CD4-positive, alpha-beta T cell treated with Interleukin-2 at 100 ng/mL for 4 hours (primary cell): ENCODE measurements at places on chromosomes 2 and 18.

DNA sequence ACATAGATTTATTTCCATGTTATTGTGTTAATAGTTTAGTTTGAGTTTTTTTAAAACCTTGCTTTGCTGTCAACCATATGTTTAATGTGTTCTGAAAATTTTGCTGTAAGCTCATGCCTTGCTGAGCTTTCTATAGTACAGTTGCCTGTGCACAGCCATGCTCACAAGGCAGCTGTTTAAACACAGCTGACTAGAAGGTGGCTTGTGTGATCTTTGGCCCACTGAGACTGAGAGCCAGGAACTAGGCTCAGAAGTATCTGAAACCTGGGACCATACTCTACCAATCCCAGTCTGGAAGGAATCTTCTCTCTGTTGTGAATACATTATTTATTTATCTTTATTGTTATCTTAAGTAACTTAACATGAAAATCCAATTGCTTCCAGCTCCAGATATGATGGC lies 350.5 kb downstream of the KIAA1328 start:
- no peak for DNase-seq

DNA sequence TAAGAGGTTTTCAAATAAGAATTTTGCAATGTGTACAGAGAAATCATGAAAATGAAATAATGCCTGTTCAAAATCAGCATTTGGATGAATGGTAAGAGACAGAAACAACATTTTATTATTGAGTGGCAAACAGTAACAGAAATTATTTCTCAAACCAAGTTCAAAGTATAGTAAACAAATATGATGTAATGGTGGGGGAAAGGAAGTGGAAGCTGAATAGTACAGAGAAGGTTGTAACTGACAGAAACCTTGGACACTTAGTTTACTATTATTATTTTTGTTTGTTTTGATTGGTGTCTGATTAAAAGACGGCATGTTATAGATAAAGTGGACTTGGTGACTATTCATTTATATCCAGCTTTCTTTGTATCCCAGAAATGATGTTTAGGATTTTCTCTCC lies 1637.4 kb upstream of the ACVR2A start:
- no peak for DNase-seq

- DNase-seq: no peak
Measured at GRCh38 chr2:180970016-180970415, 10.4 kb upstream of the UBE2E3 start.

GRCh38 chr2:238117199-238118154 lies 17.3 kb downstream of the ESPNL start:
- DNase-seq: no peak

- DNase-seq: no peak
Measured at GRCh38 chr18:25335062-25335461, 16.9 kb downstream of the ZNF521 start.

DNA sequence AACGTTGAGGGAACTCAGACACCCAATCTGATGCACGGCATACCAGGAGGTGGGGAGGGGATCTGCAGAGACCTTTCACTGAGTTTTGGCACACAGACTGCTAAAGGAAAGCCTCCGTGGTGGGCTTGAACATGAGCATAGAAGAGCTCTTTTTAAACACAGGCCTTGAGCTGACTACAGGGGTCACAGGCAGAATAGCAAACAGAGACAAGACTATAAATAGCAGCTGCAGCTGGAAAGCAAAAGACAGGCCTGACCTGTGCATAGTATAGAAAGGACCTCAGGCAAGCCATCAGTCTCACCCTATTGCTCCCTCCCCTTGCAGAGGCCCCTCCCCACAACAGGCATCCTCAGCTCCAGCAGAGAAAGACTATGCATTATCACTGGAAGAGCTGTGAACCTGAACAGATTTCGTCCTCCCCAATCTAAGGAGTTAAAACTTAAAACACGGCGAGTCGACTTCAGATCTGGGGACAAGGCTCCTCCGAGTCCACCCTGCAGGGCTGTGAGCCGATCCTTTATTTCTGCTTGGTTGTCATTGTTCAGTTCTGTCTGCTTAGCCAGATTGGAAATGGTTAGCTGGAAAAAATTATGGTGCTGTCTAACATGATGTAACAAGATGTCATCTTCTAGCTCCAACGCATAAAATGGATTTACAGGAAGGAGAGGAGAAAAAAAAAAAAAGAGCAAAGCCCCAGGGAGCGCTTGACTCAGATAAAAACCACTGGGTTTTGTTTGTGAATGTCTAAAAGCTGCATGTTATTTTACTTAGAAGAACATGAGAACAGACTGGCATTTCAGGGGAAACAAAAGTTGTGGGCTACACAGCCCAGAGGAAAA lies 25.2 kb upstream of the LCLAT1 start:
- DNase-seq: peak; percentile 26

GRCh38 chr2:166068981-166069380 lies 58.8 kb downstream of the SCN1A start:
- DNase-seq: no peak

DNA sequence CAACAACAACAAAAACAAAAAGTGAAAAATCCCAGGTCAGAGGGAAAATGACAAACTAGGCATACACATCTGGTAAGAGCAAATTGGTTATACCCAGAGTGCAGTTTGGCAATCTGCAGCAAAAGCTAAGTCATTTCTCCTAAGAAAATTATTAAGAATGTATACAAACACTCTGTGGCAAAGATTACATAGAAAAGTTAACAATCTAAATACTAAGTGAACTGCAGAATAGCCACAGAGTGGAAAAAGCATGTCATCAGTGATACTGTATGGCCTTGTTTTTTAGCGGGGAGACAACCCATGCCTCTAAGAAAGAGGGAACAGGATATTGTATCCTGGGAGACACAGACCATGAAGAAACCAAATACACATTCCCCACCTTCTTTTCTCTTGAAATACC lies 136.0 kb upstream of the ITGB6 start:
- peak; percentile 43 for DNase-seq

DNA sequence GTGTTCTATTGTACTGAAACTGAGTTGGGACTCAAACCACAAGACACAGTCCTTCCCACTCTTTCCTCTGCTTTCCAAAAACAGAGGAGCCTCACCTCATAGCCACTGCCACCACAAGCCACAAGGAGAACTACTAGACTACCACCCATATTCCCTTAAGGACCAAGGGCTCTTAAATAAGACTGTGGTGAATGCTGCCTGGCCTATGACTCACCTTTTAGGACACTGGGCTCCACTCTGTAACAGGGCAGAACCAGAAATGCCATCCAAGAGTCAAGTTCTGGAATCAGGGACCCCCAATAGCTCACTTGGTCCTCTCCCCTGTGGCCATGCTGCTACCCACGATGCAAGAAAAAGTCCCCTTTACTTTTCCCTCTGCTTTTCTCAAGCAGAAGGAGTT lies 851.4 kb downstream of the BCL11A start:
- DNase-seq: no peak

DNA sequence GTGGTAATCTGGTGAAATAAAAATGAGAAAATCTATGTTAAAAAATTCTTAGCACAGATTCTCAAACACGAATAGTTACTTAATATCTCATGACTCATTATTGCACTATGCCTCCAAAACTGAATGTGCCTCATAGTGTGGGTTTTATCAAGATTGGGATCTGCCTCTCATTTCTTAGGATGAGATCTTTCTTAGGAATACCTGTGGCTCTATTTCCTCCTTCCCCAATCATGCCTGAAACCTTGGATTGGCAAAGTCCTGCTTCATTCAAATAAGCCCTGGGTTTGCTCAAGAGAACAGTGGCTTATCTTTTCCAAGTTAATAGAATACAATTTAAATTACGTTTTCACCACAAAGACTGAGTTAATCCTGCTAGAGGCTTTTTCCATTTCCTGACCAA lies 100.3 kb downstream of the DPP10 start:
- DNase-seq: no peak

DNA sequence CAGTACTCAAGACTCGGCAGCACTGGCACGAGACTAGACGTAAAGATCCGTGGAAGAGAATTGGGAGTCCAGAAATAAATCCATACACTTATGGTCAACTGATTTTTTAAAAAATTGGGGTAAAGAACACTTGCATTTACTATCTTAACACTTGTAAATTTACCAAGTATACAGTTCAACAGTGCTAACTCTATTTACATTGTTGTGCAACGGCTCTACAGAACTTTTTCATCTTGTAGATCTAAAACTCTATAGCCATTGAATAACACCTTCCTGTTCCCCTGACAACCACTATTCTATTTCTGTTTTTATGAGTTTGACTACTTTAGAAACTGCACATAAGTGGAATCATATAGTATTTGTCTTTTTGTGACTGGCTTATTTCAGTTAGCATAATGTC lies 129.4 kb upstream of the SP3 start:
- DNase-seq: no peak

GRCh38 chr2:226247289-226248275 lies 552.0 kb downstream of the IRS1 start:
- DNase-seq: no peak

DNA sequence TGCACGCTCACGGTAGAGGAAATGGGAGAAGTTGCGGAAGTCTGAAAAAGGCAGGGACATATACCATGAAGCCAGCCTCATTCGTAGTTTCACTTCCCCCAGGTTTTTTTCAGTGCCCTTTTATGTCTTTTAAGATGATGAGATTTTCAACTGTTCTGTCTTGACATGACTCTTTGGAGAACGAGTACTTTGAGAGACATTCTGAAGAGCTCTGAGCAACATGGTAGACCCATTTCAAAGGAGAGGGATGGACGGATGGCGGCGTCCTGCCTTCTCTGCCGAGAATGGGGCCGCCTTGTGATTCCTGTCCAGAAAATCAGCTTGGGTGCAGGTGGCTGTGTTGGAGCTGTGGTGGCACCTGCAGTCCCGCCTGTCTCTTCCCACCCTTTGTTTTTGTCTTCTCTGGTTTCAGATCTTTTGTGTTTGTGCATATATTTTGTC lies 41.7 kb downstream of the SH3BP4 start:
- no peak for DNase-seq

DNA sequence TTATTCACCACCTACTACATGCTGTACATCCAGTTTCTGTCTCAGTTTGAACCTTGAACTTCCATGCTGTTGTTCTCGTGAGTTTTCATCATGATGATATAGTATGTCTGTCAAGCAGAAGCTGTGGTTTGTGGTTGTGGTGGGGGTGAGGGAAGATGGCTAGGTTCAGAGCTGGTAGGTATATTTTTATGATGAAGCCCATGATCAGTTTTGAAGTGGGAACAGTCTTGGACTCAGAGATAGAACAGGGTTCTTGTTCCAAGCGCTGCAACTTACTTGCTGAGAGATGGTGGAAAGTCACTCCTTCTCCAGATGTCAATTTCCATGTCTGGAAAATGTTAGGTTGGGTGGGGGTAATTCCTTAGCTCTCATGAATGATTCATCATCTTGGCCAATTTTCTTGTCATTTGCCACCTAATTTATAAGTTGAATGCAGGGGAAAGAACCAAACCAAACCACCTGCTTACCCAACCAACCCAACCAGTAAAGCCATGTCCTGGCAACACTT lies 21.6 kb downstream of the PMAIP1 start:
- peak; percentile 33 for DNase-seq

DNA sequence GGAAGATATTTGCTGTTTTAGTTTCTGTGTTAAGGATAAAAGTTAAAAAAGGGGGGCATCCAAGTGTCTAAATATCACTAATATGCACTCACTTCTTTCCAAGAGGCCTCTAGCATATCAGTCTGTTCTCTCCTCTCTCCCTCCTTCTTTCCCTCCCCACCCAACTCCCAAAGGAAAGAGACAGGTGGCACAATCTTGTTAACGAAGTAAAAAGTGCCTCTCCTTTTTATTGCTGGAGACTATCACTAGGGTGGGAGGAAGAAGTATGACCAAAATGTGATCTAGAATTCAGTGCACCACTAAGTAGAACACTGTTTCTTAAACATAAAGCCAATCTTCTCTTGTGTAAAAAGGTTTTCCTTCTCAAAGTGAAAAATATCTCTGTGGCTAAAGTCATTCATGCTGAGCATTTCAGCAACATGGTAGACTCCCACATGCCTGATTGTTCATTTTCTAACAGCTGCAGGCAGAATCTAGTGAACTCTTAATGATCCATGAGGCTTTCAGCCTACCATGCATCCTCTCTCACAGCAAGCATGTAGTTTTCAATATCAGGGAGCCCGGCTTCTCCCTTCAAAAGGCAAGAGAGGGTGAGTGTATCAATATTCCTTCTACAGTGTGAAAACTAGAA lies 39.5 kb downstream of the RNU4ATAC start:
- no peak for DNase-seq

- DNase-seq: no peak
Measured at GRCh38 chr2:10415640-10416039, 32.5 kb downstream of the ODC1 start.

DNA sequence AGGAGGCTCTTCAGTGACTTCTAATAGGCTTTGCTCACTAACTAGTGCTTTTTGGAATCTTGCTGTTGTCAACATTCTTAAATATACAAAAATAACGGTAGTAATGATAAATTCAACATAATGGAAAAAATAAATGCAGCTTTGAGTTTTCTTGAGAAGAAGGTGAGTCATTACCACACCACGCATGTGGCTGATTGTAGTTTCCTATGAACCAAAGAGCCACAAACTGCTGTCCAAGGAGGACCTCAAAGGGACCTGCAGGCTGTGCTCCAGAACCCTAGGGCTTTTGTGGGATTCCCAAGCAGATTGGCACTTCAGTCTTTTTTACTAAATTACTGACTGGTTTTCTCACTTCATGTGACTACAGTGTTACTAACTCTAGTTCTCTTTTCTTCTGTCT lies 66.7 kb downstream of the TPGS2 start:
- no peak for DNase-seq

DNA sequence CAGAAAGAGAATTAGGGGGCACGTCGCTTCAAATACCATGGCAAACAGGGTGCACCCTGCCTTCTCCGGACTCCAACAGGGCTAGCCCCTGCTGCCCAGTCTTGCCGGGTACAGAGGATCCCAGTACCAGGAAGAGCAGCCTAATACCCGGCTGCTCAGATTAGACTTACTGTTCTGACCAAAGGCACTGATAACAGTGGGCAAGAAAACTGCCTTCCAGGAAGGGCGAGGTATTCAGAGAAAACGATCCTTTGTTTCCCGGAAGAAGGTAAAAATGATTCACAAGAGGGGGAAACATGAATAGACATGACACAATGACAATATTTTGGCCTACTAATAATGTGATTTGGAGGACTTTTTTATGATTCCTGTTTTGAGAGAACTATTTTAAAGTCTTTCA lies 99.9 kb downstream of the SS18 start:
- no peak for DNase-seq

GRCh38 chr18:35029103-35029502 lies 12.1 kb upstream of the MAPRE2 start:
- no peak for DNase-seq

DNA sequence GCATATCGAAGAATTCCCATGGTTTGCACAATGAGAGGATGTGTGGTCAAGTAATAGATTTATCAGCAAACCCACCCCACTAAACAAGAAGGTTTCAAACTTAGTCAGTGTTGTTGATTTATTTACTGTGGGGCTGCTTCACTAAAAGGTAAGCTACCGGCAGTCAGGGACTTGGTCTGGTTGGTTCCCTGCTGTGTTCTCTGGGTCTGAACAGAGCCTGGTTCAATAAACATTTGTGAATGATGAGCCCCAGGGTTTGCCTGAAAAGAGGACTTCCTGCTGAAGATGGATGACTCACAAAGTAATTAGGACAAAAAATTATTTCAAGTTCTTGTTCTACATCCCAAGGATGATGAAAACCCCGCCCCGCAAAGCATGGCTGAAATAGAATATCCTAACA lies 108.3 kb downstream of the SPP2 start:
- DNase-seq: no peak
